ENCODE measurements at places on chromosomes 3 and 15.

- DNase-seq: no peak
Measured at GRCh38 chr3:44108481-44108880, 133.2 kb upstream of the TOPAZ1 start.

GRCh38 chr3:54299169-54299935 is 177.0 kb downstream of the CACNA2D3 start:
- DNase-seq: no peak

GRCh38 chr3:95312650-95313049 is 1249.8 kb downstream of the NSUN3 start:
- DNase-seq: no peak

DNA sequence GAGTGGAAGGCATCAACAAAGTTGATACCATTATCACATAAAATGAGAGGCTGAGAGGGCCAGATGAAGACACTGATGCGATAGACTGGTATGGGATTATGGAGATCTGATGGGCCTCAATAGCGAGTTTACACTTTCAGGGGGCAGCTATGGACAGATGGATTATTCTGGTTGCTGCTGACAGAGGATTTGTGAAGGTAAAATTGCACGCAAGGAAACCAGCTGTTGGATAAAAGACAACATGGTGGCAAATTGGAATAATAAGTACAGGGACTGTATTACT is 203.9 kb downstream of the MBNL1 start:
- DNase-seq: no peak

- no peak for DNase-seq
Measured at GRCh38 chr3:187777331-187777941, 32.2 kb upstream of the BCL6 start.

DNA sequence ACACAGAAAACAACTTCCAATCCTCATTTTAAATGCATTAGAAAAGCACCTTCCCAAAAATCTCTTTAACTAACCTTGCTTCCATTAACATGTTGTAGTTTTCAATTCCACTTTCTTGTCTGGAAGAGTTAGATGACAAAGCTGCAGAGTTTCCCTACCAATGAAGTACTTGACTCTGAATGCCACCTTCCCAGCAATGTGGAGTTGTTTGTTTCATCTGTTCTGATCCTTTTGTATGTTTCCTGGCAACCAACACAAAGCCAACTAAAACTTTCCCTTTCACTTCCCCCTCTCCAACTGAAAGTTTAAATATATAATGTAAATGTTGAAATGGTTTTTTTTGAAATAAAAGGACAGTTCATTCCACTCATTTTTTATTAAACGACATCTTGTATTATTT is at the start of gene WDR49:
WDR49 (minus strand) TSS at position 183 of the 400 bp plus-strand sequence. CDS start 517 bp downstream, outside the sequence.
- no peak for DNase-seq

GRCh38 chr15:55970286-55970685 is 23.1 kb downstream of the NEDD4 start:
- DNase-seq: no peak

- DNase-seq: no peak
Measured at GRCh38 chr15:52506549-52506948, 22.1 kb downstream of the MYO5A start.

DNA sequence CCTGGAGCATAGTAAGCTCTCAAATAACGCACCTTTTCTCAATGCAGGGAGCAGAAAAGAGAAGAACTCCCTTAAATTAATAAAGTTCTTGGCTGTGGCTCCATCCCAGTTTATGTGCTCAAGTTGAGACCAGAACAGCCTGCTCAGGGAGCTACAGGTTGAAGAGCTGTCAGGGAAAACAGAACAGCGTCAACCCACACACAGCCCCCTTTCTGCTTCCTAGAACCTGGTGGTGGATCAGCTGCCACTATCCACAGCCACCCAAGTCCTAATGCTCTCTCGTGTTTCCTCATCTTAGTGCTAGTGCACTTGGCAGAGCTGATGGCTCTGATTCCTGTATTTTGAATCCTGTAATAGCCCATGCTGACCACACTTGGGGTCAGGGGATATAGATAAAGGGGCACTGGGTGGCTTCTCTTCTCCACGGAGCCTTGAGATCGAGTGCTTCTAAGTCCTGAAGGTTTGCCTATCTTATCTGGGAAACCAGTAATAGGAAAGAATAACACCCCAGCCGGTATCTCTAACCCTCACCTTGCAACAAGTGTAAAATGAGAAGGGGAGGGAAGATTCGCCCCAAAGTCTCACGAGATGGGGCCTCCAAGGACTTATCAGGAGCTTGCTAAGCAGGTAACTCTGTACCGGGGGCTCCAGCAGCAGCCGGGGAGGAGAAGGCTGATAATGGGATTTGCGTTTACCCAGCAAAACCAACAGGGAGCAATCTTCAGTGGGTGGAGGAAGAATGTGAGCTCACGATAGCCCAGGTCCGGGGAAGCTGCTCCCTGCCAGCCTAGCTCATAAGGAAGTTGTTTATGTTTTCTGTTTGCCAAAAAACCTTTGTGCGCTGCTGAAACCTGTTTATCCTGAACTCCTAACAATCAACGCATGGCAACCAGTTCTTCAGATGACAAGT is 136.2 kb upstream of the ICE2 start:
- DNase-seq: no peak

- no peak for DNase-seq
Measured at GRCh38 chr3:58164906-58165821, 45.6 kb downstream of the DNASE1L3 start.

DNA sequence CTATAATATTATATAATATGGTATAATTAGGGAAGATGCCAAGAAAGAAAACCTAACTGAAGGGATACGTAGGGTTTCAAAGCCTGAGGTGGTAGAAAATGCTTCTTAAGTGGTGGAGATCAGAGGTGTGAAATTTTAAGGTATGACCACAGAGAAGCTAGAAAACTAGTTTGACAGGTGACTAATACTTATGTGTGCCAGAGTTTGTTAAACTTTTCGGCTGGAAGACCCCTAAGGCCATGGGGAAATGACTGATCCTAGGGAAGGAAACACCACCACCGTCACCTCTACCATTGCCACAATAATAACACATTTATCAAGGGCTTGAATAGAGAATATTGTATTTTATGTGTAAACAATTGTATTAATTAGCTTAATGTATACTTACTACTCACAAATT is 261.4 kb upstream of the GBE1 start:
- no peak for DNase-seq

DNA sequence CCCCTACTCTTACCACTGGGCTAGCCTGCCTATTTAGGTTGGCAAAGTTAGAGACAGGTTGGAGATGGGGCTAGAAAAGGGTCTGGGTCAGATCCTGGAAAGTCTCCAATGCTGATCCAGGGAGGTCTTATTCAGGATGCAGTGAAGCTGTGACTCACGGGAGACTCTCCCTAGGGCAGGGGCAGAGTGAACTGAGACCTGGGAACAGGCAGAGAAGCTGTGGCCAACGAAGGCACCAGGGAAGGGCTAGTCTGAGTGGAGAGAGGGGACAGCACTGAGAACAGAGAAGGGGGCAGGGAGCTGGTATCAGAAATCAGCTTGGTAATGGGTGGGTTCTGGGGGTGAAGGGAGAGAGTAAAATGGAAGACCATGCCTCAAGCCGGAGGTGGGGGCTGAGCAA is 2.2 kb downstream of the LTF start:
- no peak for DNase-seq

DNA sequence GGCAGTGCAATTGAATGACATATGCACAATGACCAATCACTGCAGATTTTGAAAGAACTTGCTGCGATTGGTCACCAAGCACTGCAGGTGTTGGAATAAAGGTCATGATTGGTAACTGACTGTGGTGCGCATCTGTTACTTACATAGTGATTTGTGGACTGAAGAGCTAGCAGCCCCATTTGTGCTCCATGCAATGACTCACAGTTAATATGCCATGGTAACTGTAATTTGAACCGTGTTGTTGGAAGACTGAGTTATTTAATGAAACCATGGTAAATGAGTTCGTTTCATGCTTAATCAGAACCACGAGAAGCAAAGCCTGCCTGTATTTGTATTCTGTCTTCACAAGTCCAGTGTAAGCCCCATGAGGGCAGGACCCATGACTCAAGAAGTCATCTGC is 220.5 kb downstream of the TJP1 start:
- DNase-seq: no peak

DNA sequence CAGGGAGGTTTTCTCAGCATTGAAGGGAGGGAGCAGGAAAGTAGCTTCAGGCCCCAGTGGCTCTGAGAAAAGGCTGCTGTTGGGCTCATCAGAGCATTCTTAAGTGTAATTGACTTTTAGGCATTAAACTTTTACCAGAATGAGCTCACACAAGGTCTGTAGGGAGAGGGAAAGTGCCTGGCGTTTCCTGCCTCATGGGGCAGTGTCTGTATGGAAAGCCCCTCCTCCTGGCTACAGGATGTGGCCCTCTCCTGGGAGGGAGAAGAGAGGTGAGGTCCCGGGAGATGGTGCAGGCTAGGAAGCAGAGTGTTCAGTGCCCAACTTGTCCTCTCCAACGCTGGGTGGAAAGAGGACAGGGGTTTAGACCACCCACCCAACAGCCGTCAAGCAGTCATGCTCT is 21.3 kb upstream of the SCN10A start:
- no peak for DNase-seq

DNA sequence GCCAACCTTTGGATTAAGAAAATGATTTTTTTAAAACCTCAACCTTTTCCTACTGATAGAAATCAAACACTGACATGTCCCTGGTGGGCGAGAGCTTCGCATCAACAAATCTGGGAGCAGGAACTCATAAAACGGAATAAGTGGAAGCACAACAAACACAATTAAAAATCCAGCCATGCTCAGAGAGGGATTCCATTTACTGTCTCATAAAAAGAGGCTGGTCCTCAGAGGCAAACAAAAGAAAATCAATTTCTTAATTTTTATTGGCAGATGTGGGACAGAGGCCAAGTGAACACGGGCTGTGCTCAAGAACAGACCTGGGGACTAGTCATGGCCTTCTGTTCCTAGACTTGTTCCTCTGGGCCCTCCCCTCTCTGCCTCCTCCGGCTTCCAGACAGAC is 214.5 kb downstream of the NTRK3 start:
- DNase-seq: no peak

DNA sequence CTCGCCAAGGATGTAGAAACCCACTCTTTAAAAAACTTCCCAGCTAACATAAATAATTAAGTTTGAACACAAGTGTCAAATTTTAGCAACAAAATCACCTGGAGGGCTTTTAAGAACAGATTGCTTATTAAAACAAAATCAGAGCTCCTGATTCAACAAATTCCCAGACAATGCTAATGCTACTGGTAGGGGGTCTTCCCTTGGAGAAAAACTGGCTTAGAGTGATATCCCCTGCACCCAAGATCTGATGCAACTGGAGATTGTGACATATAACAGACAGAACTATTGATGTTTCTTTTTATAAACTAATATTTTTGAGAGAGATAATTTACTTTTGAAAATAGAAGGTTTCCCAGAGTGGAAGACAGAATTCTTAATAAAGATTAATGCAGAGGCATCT is 19.9 kb downstream of the IGSF10 start:
- DNase-seq: no peak

DNA sequence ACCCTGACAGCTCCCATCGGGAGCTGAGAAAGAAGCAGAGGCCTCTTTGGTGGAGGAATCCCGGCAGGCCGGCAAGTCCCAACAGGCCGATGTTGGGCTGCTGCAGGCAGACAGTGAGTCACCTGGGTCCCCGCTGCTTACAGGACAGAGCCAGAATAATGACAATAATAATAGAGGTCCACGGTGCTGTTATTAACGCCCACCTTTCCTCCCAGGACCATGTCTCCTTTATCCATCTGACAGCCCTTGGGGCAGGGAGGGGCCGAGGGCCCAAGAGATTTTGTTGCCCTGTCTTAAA is 29.3 kb upstream of the MAGEF1 start:
- DNase-seq: no peak

- DNase-seq: no peak
Measured at GRCh38 chr3:135014566-135014965, 219.5 kb downstream of the EPHB1 start.

- DNase-seq: no peak
Measured at GRCh38 chr15:60635507-60636352, 156.8 kb upstream of the ICE2 start.

GRCh38 chr3:30174357-30174756 is 432.0 kb upstream of the TGFBR2 start:
- DNase-seq: no peak

DNA sequence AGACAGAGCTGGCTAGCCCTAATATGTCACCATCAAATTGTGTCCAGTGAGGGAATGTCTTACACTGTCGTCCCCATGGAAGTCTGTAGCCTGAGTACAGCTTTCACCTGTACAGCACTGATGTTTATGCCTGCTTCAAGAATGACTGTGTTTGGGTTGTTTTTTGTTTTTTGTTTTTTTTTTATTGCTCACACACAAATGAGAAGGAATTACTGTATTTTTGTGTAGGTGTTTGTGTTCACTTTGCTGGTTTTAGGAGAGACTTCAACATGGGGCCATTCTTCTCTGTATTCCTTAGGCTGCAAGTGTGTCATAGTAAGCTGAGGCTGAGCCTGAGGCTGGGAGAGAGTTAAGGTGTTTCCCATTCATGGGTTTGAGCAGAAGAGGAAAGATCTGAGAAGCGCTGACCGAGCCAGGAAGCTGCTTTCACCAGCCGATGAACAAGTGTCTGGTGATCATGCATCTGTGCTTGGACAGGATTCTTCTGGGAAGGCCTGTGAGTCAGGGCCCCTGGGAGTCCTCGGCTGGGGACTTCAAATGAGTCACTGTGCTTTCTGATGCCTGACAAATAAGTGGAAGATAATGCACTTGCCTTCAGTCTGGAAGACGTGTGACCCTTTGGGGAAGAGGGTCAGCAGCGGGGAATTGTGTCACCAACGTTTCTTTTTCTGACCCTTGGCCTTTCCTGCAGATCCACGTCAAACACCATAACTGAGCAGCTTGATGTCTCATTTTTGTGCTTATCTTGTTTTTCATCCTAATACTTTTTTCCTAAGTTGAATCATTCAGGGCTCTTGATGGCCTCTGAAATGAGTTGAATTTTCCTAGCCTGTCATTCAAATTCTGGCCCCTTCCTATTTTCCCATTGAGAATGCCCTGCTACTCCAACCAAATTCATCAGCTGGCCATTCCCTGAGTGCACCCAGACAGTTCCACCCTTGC is 36.7 kb upstream of the ZBTB38 start:
- DNase-seq: no peak

DNA sequence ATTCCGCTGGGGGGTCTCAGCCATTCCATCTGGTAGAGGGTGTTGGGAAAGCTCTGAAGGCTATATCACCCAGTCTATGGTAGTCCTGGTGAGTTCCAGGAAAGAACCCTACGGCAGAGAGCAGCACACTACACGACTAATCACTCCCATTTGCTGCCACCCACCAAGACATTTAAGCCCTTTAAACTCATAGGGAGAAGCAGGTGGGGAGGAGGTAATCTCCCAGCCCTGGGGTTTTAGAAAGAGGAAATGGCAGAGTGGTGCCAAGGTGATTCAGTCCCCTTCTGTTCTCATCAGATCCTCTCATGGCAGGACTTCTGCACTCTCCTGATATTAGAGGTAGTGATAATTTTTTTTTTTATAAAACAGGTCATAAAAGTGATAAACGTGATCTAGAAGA is 10.6 kb upstream of the VWA5B2 start:
- no peak for DNase-seq
